ENCODE measurements at places on chromosomes 1 and 21.

GRCh38 chr1:150182247-150182646 lies 32.5 kb downstream of the PLEKHO1 start:
- DNase-seq, result no peak

- DNase-seq, result no peak
Observed at GRCh38 chr1:227604446-227604845, 41.1 kb downstream of the ZNF678 start.

- DNase-seq, result no peak
Observed at GRCh38 chr1:109697066-109697465, 9.4 kb downstream of the GSTM1 start.

- no peak for DNase-seq
Observed at GRCh38 chr1:27144049-27144748, 10.7 kb downstream of the SLC9A1 start.

DNA sequence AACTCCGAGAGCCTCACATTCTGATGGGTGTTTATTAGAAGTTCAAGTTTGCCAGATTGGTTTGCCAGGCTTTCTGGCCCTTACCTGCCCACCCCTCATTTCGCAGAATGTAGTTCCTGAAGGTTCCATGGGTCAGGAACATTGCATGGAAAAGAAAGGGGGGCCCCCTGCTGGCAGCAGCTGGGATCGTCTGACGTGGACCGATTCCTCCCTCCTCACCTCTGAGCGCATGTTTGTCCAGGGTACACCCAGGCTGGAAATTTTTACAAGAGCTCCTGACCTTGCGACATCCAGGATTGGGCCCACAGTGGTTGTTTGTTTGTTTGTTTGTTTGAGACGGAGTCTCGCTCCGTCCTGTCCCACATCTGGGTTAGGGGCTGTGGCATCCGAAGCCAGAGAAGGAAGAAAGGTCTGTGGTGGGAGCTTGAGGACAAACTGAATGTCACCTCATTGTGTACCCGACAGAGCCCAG lies 126.0 kb upstream of the TMEM51 start:
- DNase-seq, result peak; percentile 55

- DNase-seq, result peak; percentile 71
Observed at GRCh38 chr1:2233997-2234761, 6.1 kb downstream of the SKI start.

DNA sequence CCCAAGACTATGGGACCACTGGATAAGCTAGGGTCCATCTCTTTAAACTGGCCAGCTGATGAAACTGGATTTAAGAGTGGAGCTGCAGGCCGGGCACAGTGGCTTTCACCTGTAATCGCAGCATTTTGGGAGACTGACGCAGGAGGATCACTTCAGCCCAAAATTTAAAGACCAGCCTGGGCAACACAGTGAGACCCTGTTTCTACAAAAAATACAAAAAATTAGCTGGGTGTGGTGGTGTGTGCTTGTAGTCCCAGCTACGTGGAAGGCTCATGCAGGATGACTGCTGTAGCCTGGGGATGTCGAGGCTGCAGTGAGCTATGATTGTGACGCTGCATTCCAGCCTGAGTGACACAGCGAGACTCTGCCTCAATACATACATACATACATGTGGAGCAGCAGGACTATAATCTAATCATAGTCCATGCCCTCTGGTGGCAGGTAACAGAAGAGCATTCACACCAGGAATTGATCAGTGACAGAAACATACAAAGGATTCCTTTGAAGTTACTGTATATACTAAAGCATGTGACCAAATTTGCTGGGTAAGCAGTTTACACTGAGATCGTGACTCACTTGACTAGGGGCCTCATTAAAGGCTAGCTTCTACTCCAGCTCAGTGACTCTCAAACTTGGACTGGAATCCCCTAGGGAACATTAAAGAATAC lies 101.5 kb upstream of the SLFNL1 start:
- no peak for DNase-seq

DNA sequence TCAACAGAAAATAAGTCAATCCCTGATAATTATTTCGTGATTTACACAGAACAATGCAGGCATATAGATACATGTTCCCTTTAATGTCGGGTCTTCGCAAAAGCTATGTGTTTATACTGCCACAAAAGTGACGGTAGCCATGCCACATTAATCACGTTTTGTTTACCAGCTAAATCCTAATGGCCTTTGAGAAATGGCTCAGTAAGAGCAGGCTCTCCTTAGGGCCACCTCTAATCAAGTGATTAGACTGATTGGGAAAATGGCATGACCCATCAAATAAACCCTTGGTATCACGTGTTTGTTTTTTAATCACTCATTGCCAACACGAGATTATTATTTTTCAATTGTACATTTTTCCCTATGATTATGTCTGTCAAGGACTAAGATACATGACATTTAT lies 102.0 kb upstream of the USP25 start:
- DNase-seq, result no peak

DNA sequence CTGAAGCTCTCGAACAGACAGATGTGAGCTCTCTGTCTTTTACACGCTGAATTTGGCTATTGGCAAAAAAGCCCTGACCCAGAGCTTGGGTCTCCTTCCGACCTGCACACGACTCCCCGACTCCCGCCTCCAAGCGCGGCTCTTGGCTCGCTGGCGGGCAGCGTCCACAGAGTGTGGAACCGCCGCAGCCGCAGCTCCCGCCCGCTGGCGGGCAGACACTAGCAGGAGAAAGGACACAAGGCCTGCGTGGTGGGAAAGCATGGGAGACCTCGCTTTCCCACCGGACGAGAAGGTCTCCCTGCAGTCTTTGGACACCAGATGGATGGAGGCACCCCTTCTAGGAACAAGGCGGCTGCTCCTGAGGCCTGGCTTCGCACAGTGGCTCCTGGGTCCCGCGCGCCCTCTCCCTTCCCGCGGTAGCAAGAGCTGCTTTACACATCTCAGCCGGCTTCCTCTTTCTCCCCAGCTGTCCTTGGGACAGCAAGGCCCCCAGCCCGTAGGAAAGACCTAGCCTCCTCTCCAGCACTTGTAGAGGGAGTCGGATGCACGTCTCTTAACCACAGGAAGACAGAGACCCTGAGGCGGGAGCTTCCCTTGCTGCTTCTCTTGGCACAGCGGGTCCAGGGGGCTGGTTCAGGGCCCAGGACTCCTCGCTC lies 92.1 kb downstream of the PRKAB2 start:
- DNase-seq, result peak; percentile 45

DNA sequence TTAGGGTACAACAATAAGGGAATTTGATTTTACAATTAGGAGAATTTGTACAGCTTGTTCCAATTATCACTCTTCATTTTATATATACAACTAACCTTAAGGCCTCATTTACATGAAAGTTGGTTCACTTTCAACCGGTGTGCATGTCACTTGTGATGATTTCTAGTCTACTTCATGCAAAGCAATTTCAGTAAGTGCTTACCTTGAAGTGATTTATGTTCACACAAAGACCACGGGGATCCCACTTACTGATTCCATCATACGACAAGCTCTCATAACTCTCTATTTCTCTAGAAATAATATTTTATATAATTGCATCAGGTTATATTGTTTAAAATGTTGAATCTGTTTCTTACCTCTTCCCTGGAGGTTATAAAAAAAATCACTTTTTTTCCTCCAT lies 100.3 kb upstream of the CHODL start:
- no peak for DNase-seq

DNA sequence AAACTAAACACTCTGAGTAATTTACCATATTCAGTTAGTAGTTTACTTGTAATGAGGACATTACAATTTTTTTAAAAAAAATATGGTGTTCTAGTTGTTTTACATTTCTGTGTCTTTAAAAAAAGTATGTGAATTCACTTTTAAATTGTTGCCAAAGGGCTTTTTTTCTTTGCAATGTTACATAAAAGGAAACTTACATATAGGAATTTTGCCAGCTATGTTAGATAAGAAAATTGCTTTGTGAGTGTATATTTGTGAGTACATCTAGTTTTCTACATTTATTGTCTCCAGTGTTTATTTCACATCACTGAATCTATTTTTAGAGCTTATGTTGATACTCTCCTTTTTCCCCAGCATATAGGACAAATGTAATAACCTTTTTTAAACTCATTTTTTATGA lies 206.8 kb downstream of the GPR52 start:
- no peak for DNase-seq

DNA sequence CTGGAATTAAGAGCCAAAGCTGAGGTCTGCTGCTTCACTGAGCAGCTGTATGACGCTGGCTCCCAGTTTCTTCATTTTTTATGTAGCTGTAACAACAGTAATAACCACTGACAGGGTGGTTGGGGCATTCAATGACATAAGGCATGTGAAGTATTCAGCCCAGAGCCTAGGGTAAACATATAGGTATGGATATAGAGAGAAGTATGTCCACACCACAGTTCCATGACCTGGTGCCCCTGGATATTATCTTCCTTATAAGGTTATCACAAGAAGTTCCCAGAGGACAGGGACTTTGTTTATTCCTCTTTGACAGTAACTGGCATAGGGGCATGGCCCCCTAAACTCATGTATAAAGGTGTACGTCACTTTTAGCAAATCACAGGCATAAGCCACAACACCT lies 14.7 kb downstream of the RAB42 start:
- DNase-seq, result no peak

GRCh38 chr1:209650454-209650853 lies 1.8 kb downstream of the LAMB3 start:
- no peak for DNase-seq

- no peak for DNase-seq
Observed at GRCh38 chr1:185895208-185895900, 161.2 kb downstream of the HMCN1 start.

GRCh38 chr1:232390590-232390989 lies 239.3 kb downstream of the SIPA1L2 start:
- DNase-seq, result no peak

DNA sequence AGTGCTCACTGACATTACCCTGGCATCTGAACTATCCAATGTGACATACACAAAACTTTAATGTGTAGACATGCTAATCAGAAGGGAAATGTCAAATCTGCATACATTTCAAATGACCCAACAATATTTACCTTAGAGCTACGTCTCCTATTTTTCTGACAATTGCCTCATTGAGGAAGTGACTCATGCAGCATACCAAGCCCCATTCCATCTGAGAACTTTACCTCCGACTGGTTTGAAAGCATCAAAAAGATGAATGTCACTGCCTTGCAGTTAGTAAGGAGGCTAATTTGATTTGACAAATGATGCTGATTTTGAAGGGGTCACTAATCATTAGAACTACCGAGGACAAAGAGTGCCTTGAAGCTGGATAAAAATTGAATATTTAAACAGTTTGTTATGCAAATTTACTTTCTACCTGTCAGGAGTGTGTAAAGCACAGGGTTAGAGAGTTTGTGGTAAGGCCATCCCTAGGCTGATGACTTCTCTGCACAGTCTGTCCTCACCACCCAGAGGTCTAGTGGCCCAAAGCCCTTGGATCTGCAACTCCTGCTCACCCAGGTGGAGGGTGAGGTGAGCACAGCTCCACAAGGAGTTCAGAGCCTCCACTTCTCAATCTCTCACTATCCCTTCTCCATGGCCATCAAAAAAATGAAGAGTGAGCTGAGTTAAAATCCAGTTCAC lies 500.3 kb upstream of the C1orf87 start:
- no peak for DNase-seq

DNA sequence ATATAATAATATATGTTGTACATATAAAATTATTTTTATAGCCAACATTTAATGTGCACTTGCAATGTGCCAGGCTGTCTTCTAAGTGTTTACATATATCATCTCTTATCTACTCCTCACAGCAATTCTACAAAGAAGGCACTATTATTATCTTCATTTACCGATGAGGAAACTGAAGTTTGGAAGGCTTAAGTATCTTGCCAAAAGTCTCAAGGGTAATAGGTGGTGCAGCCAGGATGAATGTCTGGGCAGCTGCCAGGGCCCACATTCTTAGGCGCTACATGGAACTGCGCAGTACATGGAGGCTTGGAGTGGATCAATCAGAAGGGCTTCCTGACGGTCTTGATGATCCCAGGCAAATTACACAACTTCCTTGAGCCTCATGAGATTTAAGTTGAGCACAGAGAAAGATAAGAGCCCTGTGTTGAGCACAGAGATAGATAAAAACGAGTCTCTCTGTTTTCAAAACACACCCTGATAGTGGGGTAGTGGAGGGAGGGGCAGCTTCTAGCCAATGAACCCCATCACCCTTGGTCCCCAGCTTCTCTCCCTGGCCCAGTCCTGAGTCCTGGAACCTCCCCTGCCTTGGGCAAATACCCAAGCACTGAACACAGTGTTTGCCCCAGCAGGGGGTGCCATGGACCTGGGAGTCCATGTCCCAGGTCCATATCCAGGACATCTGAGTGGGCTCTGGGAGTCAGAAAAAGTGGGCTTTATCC lies 9.2 kb downstream of the POU3F1 start:
- DNase-seq, result no peak

- DNase-seq, result no peak
Observed at GRCh38 chr1:29824025-29824424, 587.7 kb downstream of the PTPRU start.

DNA sequence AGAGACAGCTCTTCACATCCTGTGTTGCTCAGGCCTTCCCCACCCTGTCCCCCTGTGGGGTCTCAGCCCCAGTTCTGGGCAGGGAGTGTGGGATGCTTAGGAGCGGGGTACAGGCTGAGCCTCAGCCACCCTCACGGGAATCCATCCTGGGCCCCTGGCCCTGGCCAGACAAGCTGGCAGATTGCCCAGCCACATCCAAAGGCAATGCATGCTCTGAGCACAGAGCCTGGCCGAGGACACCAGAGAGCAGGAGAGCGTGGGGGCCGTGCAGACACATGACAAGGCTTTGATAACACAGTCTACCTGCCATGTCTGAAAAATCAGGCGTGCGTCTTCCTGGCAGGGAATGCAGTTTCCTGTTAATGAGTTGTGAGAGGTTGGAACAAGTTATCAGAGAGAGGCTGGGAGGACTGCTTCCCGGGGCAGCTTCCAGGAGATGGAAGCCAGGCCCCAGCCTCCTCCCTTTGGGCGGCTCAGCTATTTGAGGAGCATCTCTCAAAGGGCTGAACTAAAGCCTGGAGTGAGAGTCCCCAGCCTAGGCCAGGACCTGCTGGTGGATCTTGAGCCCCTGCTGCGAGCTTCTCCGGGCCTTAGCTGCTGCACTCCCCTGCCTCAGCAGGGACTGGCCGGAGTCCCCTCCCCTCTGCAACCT lies 72.2 kb upstream of the SELENON start:
- no peak for DNase-seq

DNA sequence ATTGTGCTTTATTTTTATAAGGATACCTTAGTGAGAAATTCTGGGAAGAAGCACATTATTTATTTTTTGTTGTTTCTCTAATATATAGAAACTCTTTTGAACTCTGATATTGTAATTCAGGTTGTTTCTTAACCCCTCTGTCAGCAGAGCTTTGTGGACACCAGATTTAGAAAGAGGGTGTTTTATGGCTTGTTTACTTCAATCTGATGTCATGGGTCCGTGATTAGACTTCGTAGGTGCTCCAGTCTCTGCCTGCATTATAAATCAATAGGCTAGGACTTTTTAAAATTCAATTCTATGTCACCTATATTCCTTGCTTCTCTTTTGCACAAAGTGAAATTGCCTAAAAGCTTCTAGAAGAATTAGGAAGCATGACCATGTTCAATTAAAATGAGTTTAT lies 47.3 kb upstream of the CCDC190 start:
- no peak for DNase-seq

- DNase-seq, result peak; percentile 82
Observed at GRCh38 chr1:204446413-204447111, 34.9 kb upstream of the PPP1R15B start.
